Ovary (tissue), 10 donors: ENCODE measurements at places on chromosomes 6 and 20.

DNA sequence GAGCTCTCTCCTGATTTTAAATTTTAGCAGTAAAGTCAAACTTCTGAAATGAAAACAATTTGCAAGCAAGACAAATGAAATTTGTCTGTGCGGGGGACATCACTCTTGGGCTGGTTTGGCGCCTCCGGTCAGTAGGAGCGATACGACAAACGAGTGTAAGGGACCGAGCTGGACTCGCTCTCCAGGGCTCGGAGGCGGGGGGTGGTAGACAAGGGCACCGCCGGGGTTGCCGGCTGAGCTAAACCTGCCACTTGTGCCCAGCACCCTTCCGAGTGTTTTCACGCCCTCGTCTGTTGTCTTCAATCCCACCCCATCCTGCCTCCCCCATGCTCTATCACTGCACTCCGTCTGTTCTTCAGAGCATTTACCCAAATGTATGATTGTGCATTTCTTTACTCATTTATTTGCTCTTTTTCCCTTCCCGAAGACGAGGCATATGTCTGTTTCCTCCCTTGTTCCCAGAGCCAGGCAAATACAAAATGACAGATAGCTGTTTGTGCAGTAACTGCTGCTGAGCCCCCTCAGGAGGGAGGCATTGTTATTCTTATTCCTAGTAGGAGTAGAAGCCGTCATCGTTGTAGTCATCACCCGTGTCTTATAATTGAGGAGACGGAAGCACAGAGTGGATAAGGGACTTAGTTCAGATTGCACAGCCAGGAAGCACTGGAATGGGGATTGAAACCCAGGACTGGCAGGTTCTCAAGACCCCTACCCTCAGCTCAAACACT, 62.8 kb upstream of the APCDD1L start:
- DNase-seq = no peak

GRCh38 chr20:44727651-44728050, 12.5 kb downstream of the CCN5 start:
- no peak for DNase-seq

- no peak for DNase-seq
Observed at GRCh38 chr6:121858310-121858709, 422.9 kb downstream of the GJA1 start.

- DNase-seq = no peak
Observed at GRCh38 chr6:40176152-40176551, 241.9 kb upstream of the MOCS1 start.

- no peak for DNase-seq
Observed at GRCh38 chr6:106629859-106630163, 433 bp downstream of the QRSL1 start.

DNA sequence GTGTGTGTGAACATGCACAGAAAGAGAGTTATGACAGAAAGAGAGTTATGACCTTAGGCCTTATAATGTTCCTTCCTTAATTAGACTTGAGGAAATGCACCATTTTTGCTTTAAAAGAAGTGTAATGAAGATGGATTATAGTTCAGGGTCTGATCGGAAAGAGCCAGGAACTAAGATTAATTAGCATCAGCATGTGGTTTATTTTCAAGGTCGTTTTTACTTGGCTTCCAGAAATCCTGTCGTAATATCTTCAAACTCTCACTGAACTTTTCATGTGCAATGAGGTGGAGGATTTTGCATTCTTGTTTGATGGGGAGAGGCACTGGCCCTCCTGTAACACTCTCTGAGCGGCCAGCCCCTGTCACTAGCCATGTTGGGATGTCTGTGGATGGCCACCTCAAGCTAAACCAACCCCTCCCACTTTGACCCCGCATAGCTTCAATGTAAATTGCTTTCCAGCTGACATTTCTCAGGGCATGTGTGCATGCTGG, 116.8 kb downstream of the CDC5L start:
- DNase-seq = no peak

- DNase-seq = no peak
Observed at GRCh38 chr20:24872291-24873024, 76.6 kb upstream of the CST7 start.

DNA sequence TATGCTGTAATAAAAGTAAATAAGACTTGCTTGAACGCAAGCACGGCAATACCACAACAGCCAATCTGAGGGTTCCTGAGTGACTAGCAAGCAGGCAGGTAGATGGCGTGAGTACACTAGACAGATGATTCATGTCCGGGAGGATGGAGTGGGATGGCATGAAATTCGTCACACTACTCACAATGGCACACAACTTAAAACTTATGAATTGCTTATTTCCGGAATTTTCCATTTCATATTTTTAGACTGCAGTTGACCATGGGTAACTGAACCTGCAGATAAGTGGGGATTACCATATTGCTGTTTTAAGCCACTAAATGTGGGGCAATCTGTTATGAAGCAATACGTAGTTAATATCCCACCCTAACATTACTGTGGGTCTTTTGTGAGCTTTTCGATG, 93.6 kb upstream of the NFATC2 start:
- DNase-seq = no peak

GRCh38 chr6:129262661-129263060, 379.7 kb downstream of the LAMA2 start:
- DNase-seq = no peak

DNA sequence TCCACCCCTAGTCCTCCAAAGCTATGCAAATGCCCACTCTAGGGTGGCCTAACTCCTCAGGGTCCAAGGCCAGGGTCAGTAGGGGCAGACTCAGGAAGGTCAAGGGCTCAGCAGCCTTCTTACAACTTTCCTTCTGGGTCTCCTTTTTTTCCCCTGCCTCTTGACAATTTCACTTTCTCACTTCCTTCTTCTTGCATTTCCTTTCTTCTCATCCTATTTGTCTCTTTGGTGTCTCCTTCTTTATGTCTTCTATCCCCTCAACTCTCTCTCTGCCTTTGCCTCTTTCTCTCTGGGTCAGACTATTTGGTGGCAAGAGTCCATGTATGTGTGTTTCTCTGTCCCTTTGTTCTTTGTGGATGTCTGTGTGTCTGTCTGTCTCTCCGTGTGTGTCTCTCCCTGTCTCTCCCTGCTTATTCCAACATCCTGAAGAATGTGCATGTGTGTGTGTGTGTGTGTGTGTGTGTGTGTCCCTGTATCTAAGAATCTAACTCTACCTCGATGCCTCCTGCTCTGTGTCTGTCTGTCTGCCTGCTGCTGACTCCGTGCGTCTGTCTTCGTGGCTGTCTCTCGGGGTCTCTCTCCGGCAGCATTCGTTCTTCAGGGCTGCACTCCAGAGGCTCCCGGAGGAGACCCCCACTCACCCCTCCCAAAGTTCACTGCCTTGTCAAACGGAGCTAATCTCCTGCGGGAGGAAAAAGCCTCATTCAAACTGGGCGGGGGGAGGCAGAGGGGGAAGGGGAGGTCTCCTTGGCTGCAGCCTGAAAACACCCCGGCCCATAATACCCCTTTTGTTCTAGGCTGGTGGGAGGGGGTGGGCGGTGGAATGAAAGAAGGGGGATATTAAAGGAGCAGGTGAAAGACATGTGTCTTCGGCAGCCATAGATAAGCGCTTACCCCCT, 51.7 kb upstream of the FOXP4 start:
- no peak for DNase-seq

DNA sequence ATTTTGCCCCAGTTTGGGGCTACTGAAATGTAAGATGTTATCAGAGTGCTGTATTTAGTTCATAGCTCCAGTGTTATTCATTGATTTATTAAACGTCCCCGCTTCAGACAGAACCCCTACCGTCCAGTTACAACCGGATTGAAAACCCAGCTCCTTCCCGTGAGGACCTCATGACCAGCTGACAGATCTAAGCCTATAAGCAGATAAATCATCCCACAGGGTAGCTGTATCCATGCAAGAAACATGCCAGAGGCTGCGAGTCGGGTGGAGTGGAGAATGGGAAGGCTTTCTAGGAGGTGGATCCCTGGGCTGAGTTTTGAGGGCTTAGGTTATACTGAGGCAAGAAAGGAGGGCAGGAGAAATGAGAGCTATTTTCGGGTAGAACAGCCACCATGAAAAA, 260.0 kb downstream of the ARID1B start:
- DNase-seq = no peak

- DNase-seq = no peak
Observed at GRCh38 chr6:15621203-15622044, 41.4 kb downstream of the DTNBP1 start.

DNA sequence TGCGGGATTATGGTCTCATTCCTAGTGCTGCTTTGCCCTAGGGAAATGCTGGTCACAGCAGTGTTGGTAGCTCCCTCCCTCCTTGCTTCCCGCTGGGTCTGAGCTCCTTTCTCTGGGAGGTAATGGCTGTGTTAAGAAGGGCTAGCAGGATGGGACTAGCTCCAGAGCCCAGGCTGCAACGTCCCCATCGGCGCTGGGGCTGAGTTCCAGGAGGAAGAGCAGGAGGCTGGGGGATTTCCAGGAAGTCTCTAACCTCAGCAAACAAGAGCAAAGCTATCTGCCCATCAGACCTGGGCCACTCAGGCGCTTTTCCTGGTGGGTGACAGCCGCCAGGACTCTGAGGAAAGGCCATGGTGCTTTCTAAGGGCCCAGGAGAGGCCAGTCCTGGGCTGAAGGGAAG, 174.2 kb downstream of the DLL1 start:
- DNase-seq = peak; percentile 8

GRCh38 chr6:21996425-21997118, 300.3 kb downstream of the PRL start:
- no peak for DNase-seq

GRCh38 chr6:134309227-134309626, 8.7 kb downstream of the SGK1 start:
- no peak for DNase-seq

DNA sequence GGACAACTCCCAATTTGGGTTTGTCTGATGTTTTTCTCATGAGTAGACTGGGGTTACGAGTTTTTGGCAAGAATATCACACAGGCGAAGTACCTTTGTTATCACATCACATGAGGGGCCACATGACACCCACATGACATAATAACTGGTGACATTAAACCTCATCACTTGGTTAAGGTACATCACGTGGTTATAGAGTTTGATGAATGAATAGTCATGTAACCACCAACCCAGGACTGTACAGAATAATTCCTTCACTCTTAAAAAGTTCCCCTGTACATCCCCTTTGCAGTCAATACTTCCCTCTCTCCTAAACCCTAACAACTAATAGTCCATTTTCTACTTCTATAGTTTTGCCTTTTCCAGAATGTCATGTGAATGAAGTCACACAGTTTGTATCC, 83.4 kb downstream of the REV3L start:
- no peak for DNase-seq

DNA sequence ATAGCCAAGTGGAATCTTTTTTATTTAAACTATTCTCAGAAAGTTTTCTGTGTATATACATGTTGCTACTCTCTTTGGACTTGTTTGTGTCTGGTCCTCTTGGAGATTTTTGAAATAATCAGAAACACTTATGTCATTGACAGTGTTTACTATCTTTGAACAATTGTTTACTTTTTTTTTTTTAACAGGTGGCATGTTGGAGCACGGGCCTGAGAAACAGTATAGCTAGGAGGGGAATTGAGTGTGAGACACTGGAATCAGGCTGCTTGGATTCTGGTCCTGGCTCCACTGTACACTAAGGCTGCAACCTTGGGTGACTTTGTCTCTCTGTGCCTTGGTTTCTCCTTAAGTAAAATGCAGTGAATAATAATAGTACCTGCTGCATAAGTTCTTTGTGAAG, 279.6 kb downstream of the PRL start:
- DNase-seq = no peak

GRCh38 chr6:11972806-11973205, 39.3 kb upstream of the HIVEP1 start:
- no peak for DNase-seq

DNA sequence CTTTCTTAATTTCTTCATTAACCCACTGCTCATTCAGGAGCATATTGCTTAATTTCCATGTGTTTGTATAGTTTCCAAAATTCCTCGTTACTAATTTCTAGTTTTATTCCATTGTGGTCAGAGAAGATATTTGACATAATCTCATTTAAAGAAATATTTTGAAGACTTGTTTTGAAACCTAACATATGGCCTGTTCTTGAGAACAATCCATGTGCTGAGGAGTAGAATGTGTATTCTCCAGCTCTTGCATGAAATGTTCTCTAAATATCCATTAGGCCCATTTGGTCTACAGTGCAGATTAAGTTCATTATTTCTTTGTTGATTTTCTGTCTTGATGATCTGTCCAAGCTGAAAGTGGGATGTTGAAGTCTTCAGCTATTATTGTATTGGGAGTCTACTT, 251.7 kb downstream of the ALDH8A1 start:
- no peak for DNase-seq

DNA sequence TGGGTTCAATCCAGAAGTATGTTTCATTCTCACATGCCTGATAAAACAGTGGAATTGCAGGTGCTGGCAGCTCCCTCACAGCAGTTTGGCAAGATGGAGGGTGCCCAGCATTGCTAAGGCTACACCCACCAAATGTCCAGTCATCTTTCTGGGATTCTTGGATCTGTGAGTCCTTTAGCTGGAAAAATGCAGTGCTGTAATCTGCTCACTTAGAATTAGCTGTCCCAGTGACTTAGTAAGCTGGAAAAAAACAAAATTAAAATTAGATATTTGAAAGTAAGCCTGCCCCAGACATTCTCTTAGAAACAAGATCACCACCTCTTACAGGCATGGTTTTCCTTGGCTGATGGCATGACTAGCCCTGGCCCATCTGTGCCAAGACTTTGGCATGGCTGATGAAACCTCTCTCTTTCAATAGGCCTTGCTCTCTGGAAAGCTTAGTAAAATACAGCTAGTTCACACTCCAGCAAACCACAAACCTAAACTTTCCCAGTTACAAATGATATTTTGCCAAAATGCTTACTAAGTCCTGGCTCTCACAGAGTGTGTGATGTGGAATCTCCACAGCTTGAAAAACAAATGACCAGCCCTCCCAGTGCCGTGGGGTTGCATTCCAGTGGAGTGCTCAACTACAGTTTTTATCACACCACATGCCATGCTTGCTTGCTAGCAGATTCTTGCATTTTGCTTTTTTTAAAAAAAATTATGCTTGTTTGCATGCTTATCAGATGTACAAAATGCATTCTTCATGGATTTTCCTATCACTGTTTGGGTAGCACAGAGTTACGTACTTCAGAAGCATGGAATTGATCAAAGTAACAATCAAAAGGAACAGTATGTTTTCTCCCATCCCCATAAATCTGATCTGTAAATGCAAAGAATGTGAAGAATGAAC, 261.5 kb downstream of the EYA4 start:
- DNase-seq = peak; percentile 48

- DNase-seq = no peak
Observed at GRCh38 chr6:159252955-159253508, 83.8 kb downstream of the FNDC1 start.

GRCh38 chr6:111200350-111201243, 113.3 kb downstream of the SLC16A10 start:
- no peak for DNase-seq

- DNase-seq = no peak
Observed at GRCh38 chr6:158906926-158907325, 87.8 kb upstream of the EZR start.
